ENCODE measurements at places on chromosomes 7 and 10. TPM values are rescaled to one million over a fixed set of nuclear protein-coding genes. Genes with fewer than 3 reads are reported as not detected.
A peak's percentile ranks its signal among the peaks of the same experiment; 100 is the strongest.

Gene SYT15B
- 0.81 TPM for polyA plus RNA-seq

GRCh38 chr7:96225251-96225650, 96.6 kb downstream of the SLC25A13 start:
- no peak for DNase-seq

- no peak for DNase-seq
These were observed 192.5 kb upstream of the POT1 start for GRCh38 chr7:125122173-125122572.

- no peak for DNase-seq
These were observed 978.7 kb upstream of the AUTS2 start for GRCh38 chr7:68619526-68619925.

Gene GIMAP5
- 22.3 TPM for polyA plus RNA-seq

GRCh38 chr10:33098951-33099663, 141.1 kb upstream of the ITGB1 start:
- no peak for DNase-seq

DNA sequence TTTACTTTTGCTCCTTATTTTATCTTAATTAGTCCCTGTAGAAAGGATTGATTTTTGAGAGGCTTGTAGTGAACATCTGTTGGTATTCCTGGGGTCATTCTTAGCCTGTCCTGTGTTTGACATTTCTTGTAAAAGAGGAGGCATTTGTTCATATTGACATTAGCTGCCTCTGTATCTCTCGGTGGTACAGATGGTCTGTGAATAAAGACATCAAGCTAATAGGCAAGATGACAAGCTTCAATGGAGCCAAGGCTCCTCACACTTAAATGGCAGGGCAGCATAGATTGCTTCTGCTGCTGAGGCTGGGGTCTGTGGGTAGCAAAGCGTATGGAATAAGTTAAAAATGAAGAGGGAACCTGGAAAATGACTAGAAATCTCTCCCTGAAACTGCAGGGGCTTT, 687.6 kb downstream of the LRMDA start:
- DNase-seq = no peak

DNA sequence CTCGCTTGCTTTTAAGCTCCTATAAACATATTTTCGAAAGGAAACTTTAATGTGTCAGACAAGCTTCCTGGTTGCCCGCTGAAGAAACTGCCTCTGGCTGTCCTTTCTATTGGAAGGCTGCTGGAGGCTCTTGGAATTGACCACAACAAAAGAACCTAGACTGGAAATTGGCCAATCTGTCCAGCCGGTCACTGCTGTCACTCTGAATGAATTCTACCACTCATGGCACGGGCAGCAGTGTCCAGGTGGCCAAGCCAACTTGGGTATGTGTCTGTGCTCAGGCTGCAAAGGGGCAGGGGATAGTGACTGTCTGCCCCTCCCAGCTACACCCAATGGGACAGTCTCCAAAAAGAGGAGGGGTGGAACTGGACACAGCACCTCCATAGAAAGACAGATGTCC, 57.6 kb downstream of the CDH23 start:
- no peak for DNase-seq

DNA sequence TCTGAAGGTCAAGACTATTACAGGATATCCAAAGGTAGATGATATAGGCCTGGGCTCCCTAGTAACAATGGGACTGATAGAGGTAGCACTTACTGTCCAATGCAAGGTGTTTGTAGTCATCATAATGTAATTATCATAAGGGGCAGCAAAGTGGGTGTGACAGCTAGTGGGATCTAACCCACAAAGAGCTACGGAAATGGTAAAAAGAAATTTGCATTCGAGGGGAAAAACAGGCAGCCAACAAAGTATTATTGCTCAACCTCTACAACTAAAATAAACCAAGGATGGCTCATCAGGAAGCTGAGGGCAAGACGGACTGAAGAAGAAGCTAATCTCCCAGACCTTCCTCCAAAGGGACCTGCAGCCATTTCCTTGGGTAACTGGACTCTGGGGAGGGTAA, 211.0 kb downstream of the WDR11 start:
- no peak for DNase-seq

- no peak for DNase-seq
These were observed 21.9 kb upstream of the SEMA3A start for GRCh38 chr7:84216472-84216871.

DNA sequence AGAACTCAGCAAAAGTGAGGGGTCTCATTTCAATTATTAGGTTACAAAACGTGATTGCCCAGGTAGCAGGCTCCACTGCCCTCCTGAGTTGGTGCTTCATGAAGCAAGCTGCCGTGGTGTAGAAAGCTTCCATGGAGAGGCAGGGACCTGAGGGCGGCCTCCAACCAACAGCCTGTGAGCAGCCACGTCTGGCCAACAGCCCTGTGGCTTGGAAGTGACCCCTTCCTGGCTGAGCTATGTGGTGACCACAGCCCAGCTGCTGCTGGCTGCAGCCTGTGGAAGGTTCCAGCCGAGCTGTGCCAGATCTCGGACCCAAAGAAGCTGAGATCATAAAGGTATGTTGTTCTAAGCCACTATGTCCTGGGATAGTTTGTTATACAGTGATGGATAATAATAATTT, 122.5 kb upstream of the KLF6 start:
- DNase-seq = peak; percentile 80

DNA sequence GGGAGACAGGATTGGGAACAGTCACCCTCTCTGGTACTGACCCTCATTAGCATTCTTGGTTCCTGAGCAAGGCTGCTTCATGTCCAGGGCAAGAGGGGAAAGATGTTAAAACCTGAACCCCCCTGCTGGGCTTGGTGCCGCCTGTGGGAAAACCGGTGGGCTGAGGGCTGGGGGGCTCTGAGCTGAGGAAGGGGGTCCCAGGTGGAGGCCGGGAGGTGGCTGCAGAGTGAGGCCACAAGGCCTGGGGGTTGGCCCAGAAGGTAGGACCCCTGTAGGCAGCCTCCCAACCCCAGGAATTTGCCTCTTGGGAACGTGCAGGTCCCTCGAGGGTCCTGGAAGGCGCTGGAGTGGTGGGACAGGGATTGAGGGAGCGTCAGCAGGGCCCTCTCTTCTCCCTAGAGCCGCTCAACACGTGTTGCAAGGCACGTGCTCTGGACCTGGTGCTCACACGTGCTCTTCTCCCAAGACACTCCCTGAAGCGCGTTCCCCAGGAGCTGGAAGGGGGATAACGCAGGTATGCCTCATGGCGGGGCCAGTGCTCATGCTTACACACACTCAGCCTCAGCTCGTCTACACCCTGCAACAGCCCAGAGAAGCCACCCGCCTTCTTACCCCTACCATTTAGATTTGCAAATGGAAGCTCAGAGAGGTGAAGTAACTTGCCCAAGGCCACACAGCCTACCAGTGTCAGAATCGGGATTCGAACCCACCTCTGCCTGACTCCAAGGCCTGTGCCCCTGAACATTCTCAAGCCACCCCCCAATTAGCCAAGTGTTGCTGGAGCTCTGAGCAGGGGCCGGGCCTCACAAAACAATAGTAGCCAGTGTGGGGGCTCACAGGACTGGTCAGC, 64.4 kb downstream of the LHPP start:
- peak; percentile 18 for DNase-seq

GRCh38 chr7:92614660-92615174, 24.5 kb upstream of the FAM133B start:
- DNase-seq = peak; percentile 36

Gene PAPSS2
- 5.0 TPM for polyA plus RNA-seq

- no peak for DNase-seq
These were observed 10.3 kb upstream of the CPA1 start for GRCh38 chr7:130369831-130370550.

Gene DENND10
- polyA plus RNA-seq = 14.1 TPM

- no peak for DNase-seq
These were observed 34.1 kb upstream of the KCNMA1 start for GRCh38 chr10:77671594-77672252.

GRCh38 chr7:1938788-1939433, 268.8 kb downstream of the ELFN1 start:
- no peak for DNase-seq

DNA sequence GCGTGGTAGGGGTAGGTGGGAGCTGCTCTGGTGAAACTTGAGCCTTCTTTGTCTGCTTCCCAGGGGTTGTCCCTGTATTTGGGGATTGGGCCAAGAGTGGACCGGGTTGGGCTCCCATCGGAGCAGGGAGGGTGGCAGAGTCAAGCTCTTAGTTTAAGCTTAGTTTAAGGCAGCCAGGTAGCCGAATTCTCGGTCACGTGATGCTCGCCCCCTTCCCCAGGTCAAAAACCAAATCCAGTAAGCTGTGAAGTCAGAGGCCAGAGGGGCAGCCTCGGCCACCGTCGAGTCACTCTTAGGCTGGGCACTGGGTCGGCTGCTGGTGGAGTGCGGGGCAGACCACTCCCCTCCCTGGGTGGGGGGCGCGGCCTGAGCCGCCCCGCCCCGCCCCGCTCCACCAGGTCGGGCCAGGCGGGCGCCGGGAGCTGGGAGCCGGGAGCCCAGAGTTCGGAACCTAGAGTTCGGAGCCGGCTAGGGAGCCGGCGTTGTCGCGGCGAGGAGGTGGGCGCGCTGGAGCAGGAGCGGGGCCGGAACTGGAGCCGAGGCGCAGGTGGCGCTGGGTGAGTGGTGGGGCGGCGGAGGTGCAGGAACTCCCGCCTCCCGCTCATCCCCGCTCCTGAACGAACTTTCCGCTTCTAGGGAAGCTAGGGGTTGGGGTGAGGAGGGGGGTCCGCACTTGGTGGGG, 2.8 kb upstream of the LZTS2 start:
- no peak for DNase-seq

Gene GPR15LG
- not detected for polyA plus RNA-seq

DNA sequence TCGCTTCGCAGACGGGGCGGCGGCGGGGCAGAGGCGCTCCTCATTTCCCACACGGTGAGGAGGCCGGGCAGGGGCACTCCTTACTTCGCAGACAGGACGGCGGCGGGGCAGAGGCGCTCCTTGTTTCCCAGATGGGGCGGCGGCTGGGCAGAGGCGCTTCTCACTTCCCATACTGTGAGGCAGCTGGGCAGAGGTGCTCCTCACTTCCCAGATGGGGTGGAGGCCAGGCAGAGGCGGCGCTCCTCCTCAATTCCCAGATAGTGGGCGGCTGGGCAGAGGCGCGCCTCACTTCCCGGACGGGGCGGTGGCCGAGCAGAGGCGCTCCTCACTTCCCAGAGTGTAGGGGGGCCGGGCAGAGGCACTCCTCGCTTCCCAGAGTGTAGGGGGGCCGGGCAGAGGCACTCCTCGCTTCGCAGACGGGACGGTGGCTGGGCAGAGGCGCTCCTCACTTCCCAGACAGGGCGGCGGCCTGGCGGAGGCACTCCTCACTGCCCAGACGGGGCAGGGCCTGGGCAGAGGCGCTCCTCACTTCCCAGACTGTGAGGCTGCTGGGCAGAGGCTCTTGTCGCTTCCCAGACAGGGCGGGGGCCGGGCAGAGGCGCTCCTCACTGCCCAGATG, 43.1 kb downstream of the ZEB1 start:
- peak; percentile 9 for DNase-seq

GRCh38 chr7:30478349-30479201, at the start of gene NOD1:
Gene NOD1, minus strand, starts transcription at chr7:30478784. Its CDS starts 21,863 bp downstream, at chr7:30456921.
- DNase-seq = peak; percentile 85

GRCh38 chr7:43112941-43113621, 634 bp downstream of the HECW1 start:
- peak; percentile 61 for DNase-seq

Gene GRID2IP
- 0.05 TPM for polyA plus RNA-seq

GRCh38 chr10:46550076-46550790, 6.2 kb downstream of the GPRIN2 start:
- DNase-seq = peak; percentile 66

DNA sequence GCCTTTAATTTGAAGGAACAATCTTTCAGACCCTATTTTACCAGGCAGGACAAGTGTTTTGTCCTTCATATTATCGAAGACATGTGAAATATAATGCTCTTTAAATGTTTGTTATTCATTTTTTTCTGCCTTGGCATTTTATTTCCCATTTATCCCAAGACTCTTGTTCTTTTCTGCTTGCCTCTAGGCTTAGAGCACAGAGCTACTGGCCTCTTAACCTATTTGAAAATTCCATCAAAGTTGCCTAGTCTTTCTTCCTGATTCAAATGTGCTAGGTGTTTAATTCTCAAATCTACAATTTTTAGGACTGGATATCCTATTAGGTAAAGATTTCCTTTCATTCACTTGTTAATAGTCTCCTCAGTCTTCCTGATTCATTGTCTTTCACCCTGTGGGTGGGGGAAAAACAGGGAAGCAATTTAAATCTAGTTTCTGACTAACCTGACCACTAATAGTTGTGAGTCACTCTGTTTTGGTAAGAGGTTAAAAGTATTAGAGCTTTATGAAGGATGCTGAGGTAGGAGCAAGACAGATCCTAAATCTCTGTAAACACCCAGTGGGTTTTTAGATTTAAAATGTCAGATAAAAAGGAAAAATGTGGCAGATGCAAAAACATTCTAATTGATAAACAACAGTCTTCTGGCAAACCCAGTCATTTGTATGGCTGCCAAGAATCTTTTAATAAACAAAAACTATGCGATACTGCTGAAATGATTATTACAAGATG, 1.5 kb downstream of the LIPK start:
- no peak for DNase-seq

GRCh38 chr7:14717816-14718215, 184.7 kb downstream of the DGKB start:
- no peak for DNase-seq

GRCh38 chr7:111516612-111517011, 45.7 kb downstream of the IMMP2L start:
- DNase-seq = no peak

DNA sequence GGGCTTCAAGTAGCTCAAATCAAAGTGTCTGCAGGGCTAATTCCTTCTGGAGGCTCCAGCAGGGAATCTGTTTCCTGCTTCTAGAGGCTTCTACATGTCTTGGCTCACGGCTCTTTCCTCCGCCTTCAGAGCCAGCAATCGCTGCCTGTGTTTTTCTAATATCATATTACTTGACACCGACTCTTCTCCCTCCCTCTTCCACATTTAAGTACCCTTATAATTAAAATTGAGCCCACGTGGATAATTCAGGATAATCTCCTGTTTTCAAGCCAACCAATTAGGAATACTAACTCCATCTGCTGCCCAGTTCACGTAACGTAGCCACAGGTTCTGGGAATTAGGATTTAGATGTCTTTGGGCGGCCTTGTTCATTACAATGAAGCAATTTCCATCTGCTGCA, 372.2 kb downstream of the DPP6 start:
- no peak for DNase-seq

- no peak for DNase-seq
These were observed 82.7 kb downstream of the MYL10 start for GRCh38 chr7:101546308-101546936.

GRCh38 chr10:31782701-31783100, 145.9 kb downstream of the ARHGAP12 start:
- DNase-seq = no peak

Gene SEMA3D
- 0.54 TPM for polyA plus RNA-seq

GRCh38 chr7:47678641-47679380, 96.9 kb upstream of the TNS3 start:
- no peak for DNase-seq

GRCh38 chr7:127760436-127761031, 108.5 kb downstream of the SND1 start:
- DNase-seq = no peak

All from right cardiac atrium (tissue), 5 donors.